ENCODE measurements at places on chromosomes 1 and 21.

- DNase-seq: no peak
Measured at GRCh38 chr1:160789702-160790611, 6.0 kb upstream of the LY9 start.

DNA sequence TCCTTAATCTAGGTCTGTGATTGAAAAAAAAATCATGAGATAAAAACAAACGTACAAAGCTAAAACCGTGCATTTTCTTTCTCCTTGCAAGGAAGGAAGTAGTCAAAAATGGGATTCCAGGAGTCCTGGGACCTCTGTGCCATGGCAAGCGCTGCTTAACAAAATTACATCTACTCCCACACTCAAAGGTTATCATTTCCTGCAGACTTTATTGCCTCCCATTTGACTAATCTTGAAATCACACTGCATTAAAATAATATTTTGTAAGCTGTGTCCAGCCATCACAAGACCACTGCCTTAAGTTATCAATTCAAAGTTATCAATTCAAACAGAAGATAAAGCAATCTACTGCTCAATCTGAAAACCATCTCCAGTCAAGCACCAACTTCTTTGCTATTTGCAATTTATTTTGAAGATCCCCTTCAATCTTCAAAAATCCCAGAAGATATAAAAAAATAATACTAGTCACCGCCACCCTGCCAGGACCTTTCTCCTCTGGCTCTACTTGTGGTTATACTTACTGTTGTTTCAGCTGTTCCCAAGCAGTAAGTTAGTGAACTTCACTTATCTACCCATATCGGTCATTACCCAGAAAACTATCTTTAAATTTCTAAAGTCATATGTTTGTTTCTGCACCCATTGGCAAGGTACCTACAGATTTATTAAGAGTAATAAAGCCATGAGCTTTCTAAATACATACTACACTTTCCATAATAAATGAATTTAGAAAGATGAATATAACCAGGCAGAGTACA lies 38.1 kb upstream of the RAP1GAP start:
- no peak for DNase-seq

- DNase-seq: no peak
Measured at GRCh38 chr21:27156666-27157065, 189.8 kb upstream of the ADAMTS5 start.

- no peak for DNase-seq
Measured at GRCh38 chr1:243497939-243498681, 242.3 kb downstream of the SDCCAG8 start.
